ENCODE measurements at places on chromosomes 12 and 14.
A peak's percentile ranks its signal among the peaks of the same experiment; 100 is the strongest.

DNA sequence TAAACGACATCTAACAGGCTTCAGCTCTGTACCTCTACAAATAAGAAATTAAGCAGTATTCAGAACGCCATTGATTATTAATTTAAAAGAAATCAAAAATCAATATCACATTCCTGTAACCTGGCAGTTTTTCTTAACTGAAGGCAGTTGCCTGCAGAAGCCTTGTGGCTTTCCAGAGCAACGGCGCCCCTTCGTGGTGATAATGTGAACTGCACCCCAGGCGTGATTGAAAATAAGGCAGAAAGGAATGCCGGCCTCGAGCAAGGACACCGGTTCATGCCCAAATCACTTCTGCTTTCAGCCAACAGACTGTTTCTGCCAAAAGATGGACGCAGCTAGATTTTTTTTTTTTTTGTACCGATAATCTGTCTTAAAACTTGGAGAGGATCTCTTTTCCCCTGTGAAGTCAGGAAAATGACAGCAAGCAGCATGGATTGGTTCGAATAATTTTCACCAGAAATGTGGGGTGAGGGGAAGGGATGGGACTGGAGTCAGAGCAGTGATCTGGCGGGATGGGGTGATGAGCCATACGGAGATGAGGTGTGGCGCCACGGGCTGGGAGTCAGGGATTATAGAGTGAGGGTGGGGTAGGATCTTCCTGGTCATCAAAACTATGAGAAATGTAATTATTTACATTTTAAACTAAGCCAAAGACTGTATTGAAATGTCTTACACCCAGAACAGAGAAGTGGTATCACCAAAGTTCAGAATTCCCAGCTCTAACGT is 473.0 kb downstream of the DPF3 start:
- peak; percentile 55 for DNase-seq

- DNase-seq: no peak
Measured at GRCh38 chr14:27945512-27945911, 821.1 kb upstream of the FOXG1 start.

GRCh38 chr12:23350808-23351207 is 598.7 kb downstream of the SOX5 start:
- no peak for DNase-seq

DNA sequence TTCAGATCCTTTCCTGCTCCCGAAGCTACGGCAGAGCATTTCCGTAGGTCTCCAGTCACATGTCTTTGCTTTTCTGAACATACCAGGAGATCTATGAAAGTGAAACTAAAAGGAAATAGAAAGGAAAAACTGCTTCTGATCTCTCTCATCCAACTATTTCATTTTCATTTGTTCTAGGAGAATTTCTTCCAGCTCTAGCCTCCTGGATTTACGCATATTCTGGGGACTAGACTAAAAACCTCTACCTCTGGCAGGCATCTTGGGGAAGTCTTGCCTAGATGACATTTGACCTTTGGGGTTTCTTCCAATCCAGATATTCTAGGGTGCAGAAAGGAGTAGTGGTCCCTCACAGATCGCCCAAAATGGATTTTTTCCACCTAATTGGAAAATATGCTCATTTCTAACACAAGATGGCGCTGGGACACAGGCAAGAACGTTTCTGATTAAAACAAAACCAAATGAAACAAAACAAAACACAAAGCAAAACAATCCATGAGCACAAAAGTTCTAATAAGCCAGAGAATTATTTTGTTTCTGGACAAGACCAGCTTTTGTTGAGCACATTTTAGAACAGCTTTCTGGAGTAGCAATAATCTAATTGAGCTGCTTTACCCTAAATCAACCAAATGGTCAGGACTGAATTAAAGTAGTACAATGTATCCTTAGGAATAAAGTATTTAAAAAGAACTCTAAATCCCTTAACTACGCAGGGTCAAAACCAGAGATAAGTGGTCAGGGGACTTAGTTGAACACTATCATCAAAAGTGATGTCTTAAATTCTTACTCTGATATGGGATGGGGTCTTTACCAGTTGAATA is 12.3 kb upstream of the PARP11 start:
- DNase-seq: no peak

- DNase-seq: no peak
Measured at GRCh38 chr12:25187781-25188180, 7.2 kb downstream of the DNAI7 start.

DNA sequence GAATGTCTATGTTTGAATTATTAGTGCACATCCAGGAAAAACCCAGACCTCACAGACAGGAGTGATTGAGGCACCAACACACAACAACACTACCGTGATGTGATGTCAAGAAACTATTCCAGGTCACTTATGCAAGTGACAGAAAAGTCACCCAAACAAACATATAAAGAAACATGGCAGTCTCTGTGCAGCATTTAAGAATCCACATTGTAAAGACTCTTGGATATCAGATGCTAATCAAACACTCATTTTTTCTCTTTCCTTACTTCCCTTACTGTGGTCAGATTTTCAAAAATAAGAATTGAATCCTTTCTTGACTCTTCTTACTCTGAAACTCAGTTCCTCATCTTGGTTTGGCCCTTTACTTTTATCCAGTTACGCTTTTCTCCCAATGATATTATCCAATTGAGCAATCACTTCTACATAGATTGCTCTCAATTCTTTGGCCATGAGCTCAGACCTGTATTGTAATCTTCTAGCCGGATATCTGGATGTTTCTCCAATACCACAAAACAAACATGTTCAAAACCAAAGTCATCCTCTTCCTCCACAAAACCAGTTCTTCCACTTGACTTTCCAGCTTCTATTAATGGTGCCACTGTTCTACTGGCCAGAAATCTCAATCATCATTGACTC is 115.4 kb downstream of the DUSP6 start:
- DNase-seq: no peak

- DNase-seq: no peak
Measured at GRCh38 chr14:36281309-36281708, 39.1 kb downstream of the MBIP start.

- DNase-seq: no peak
Measured at GRCh38 chr14:30193101-30193500, 265.5 kb upstream of the PRKD1 start.

- DNase-seq: no peak
Measured at GRCh38 chr14:60796434-60796833, 61.9 kb downstream of the MNAT1 start.

GRCh38 chr14:51398898-51399297 is 158.9 kb downstream of the TMX1 start:
- DNase-seq: no peak

GRCh38 chr12:19369691-19370148 is 69.6 kb upstream of the AEBP2 start:
- DNase-seq: no peak

- no peak for DNase-seq
Measured at GRCh38 chr12:65643171-65643570, 181.1 kb upstream of the HMGA2 start.

DNA sequence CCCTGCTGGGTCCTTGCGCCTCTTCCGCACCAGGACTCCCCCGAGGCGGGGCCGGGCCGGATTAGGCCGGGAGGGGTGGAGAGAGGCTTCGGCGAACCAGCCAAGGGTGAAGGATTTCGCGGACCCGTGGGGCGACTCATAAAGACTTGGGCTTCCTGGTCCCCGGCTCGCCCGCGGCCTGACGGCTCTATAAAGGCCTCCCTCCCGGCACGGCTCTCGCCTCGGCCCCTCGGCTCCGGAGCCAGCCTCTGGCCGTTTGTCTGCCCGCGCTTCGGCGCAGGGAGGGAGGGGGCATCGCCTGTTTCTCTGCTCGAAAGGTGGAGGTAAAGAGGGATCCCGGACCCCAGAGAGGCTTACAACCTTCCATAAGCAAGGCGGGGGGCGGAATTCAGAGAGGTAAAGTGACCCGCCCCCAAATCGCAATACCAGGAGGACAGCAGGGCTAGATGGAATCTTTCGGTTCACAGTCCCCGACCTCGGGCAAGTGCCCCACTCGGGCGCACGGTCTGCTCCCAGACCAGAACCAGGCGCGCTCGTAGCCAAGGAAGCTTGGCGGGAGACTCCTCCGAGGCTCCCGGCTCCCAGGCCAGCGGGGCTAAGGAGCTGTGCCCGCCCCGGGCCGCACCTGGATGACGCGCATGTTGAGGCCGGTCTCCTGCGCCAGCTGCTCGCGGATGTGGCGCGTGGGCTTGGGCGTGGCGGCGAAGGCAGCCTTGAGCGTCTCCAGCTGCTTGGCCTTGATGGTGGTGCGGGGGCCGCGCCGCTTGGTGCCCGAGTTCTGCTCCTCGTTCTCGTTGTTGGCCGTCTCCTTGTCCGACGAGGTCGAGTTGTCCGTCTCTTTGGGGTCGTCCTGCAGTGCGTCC is 3.9 kb downstream of the LHX5 start:
- no peak for DNase-seq

DNA sequence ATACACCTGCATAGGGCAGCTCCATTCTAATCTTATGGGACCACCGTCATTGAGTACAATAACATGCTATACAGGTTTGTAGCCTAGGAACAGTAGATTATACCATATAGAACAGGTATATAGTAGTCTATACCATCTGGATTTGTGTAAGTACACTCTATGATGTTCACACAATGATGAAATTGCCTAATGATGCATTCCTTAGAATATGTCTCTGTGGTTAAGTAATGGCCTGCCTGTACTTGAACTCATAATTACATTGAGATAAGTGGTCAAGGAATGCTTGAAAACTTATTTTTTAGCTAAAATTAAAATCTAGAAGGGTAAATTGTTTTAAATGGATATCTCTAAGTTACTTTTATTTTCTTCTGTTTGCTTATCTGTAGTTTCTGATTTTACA is 152.7 kb downstream of the SRGAP1 start:
- no peak for DNase-seq

All from left lobe of liver (tissue), 2 donors.